ENCODE measurements at places on chromosomes 4 and X. TPM values are rescaled to one million over a fixed set of nuclear protein-coding genes. Genes with fewer than 3 reads are reported as not detected.

The UGT2A3 gene
- total RNA-seq = not detected

The RNF212 gene
- 3.2 TPM for total RNA-seq

The TRIM2 gene
- total RNA-seq = not detected

The GAGE1 gene
- not detected for total RNA-seq

The MAGED4B gene
- 0.82 TPM for total RNA-seq

The RXFP1 gene
- not detected for total RNA-seq

The CSAG2 gene
- total RNA-seq = 2.7 TPM

The RBM46 gene
- not detected for total RNA-seq

The SSX4 gene
- not detected for total RNA-seq

The DCLK2 gene
- total RNA-seq = 0.07 TPM

DNA sequence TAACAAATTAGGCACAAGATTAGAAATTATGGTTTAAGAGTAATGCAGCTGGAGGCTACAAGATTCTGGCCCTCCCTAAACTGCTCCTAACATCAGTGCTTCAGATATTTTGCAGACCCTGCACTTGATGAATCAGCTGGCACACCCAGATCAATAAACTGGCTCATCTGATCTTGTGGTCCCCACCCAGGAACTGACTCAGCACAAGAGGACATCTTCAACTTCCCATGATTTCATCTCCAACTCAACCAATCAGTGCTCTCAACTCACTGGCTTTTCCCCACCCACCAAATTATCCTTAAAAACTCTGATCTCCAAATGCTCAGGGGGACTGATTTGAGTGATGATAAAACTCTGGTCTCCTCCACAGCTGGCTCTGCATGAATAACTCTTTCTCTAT, 21.7 kb upstream of the TMEM33 start:
- DNase-seq = no peak

DNA sequence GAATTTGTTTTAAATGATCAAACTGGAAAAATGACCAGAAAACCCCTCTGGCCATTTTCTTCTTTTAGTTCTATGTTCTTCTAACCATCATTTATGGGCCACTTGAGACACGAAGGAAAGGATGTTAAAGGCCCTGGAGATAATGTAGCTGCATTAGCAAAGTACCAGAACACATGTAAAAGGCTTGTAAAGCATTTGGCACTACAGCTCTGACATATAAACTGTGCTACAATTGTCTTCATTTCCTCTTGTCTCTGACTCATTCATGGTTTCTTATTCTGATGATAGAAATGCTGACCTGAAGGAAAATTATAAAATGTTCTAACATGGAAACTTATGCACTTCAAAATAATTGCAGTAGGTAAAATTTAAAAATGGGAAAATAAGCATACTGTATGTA, 388.7 kb downstream of the FAT4 start:
- no peak for DNase-seq

DNA sequence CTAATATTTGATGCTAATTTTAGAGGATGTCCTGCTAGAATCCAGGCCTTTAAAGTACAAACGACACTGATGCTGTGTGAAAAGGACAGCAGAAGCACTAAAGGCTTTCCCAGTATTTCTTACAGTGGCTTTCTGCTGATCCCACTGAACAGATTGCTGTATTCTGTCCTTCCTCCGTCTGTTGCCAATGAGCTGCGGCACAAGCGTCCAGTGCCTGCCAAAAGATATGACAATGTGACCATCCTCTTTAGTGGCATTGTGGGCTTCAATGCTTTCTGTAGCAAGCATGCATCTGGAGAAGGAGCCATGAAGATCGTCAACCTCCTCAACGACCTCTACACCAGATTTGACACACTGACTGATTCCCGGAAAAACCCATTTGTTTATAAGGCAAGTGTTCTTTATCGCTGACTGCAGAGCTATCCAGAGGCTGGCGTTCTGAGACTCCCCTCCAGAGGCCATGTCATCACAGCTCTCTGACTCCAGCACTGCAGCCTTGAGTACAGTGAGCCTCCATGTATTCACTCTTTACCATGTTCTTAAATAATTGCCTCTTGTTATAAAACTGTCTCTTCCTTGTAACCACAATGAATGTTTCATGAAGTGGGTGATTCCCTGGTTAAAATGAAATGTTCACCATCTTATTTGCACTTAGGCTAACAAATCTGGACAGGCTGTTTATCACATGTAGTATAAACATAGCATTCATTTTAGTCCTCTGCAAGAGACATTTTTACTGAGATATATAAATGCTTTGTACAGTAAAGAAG, 43.6 kb downstream of the GUCY1B1 start:
- no peak for DNase-seq

- no peak for DNase-seq
Measured at GRCh38 chrX:17403189-17403691, 28.2 kb downstream of the NHS start.

- no peak for DNase-seq
Measured at GRCh38 chr4:161178310-161178709, 985.5 kb downstream of the FSTL5 start.

DNA sequence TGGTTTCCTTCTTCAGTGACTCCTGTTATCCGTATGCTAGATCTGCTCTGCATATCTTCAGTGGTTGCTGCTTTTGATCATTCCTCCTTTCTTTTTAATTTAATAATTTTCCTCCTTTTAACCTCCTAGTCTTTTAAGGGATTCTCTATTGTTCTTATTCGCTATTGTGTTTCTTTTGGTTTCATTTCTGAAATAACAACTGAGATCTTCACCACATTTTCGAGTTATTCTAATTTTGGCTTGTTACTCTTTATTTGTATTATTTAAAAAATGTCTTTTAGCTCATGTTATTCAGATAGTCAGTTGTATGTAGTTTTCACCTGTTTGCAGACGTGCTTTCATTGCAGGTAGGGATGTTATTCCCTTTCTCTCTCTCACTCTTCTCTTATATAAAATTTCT, 24.9 kb downstream of the IGFBP7 start:
- DNase-seq = no peak

GRCh38 chr4:7831330-7831729, 108.3 kb downstream of the AFAP1 start:
- DNase-seq = peak; percentile 63

- DNase-seq = no peak
Measured at GRCh38 chr4:137345597-137345996, 186.7 kb downstream of the PCDH18 start.

DNA sequence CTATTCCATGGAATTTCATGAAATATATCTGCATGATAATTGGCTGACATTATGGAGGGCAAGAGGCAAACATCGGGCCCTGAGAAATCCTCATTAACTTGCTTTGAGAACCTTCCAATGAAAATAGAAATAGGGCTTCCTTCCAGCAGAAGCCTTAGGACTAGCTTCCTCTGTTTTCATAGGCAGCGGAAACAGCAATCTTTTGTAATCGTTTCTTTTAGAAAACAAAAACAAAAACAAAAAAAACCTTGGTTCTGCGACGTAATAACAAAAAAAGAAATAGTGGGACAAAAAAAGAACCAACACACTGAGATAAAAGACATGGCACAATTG, 62.9 kb downstream of the GEMIN8 start:
- no peak for DNase-seq

GRCh38 chr4:150160473-150160872, 82.2 kb downstream of the DCLK2 start:
- no peak for DNase-seq

- no peak for DNase-seq
Measured at GRCh38 chr4:113708250-113708649, 53.3 kb downstream of the CAMK2D start.

DNA sequence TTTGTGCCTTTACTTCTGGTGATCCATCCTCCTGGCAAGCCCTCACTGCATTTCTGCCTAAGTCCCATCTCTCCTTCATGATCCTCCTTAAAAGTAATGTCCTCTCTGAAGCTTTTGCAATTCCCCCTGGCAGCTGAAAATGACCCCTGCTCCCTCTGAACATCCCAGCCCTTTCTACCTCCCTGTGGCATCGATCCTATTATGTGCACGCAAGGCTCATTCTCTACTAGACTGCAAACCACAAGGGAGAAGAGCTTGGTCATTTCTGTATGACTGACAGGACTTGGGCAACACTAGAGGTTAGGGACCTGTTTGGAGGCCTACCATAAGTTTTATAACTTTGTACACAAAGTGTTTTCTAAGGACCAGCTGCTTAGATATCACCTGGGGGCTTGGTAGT, 50.8 kb upstream of the RAP2C start:
- no peak for DNase-seq

DNA sequence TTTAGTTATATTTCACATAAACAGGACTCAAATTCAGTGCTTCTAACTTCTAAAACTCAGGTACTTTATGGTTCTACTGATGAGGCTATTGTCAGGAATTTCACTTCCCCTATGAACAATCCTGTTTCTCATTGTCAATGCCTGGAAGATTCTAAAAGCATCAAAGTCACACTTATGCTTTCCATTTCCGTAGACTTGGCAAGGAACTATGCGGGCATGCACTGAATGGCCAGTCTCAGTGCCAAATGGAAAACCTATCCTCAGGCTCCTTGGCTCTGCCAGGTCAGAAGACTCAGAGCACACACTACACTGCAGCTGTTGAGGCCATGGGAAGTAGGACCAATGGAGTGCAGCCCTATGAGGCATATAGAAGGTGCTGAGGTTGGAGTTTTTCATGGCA, 97.0 kb upstream of the PTPN13 start:
- no peak for DNase-seq

DNA sequence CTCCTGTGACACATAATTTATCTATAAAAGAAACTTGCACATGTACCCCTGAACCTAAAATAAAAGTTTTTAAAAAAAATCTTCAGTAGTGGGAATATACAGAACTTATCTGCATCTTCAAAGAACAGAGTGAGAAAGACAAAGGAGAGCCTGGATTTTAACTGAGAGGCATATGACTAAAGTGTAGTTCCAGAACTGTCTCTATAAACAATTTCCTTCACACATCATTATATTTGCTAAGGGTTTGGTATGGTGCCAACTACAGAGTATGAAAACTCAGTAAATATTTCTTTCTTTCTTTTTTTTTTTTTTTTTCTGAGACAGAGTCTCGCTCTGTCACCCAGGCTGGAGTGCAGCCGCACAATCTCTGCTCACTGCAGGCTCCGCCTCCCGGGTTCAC, 49.9 kb upstream of the NFKB1 start:
- DNase-seq = no peak

DNA sequence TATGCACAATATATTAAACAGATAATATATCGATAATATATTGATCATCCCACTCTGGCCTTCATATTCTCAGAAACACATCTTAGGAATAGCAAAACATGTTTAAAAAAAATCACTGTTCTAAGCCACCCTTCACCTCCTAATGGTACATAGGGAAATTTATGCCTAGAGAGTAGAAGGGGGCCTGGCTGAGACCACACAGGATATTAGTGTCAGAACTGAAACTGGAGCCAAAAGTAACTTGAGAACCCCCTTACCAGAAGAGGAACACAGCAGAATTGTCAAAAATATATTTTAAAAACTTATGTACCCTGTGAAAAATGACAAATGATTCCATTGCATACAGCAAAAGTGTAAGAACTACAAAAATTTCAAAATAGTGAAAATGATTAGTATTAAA, 173.1 kb downstream of the VSIG4 start:
- DNase-seq = no peak

DNA sequence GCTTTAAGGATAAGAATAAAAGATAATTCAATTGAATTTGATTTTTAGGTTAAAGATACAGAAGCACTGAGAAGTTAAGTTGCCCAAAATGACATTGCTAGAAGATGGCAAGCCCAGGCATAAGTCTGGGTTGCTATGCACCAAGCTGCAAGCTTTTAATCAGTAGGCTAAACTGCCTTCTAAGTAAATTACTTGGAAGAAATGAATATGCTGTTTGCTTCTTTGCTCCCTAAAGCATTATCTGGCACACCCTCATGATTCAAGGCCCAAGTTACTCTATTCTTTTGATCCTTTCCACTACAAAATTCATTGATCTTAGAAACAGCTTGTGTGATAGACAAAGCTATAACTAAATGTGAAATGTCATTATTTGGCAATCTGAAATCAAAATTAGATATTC, 1991.1 kb downstream of the ARAP2 start:
- no peak for DNase-seq

DNA sequence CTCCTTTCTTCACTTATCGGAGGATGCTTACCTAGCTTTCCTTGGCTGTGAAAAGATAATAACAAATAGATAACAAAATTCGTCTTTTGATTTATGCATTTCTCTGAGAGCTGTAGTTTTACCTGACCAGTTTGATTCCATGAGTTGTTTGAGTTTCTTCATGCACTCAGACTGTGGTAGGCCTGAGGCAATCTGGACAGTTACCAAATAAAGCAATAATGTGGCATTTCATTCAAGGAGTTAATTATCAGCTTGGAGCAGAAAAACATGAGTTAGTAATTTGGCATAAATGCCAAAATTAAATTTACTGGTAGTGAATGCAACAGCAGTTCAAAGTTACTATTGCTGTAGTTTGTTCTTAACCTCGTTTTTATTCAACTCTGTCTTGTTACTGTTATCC, 53.5 kb downstream of the FABP2 start:
- no peak for DNase-seq

DNA sequence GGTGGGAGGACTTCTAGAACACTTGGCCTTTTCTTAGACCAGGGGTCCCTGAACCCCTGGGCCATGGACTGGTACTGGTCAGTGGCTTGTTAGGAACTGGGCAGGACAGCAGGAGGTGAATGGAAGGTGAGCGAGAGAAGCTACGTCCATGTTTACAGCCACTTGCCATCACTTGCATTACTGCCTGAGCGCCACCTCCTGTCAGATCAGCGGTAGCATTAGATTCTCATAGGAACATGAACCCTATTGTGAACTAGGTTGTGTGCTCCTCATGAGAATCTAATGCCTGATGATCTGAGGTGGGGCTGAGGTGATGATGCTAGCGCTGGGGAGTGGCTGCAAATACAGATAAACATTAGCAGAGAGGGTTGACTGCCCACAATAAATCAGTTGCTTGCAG, 100.9 kb upstream of the IGFBP7 start:
- DNase-seq = no peak

DNA sequence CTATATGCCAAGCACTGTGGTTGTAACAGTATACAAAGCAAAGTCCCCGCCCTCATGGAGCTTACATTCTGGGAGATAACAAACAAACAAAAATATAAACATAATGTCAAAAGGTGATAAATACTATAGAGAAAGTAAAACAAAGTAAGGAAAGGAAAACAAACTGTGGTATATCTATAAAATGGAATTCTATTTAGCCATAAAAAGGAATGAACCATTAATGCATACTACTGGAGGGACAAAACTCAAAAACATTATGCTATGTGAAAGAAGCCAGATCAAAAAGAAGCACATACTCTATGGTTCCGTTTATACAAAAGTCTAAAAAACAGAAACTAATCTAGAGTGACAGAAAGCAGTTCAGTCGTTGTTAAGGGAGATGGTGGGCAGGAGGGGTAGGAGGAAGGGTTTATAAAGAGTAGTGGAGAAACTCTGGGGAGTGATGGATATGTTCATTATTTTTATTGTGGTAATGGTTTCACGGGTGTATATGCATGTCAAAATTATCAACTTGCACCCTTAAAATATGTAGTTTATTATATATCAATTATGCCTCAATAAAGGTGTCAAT, 31.5 kb downstream of the GPC3 start:
- no peak for DNase-seq

- DNase-seq = no peak
Measured at GRCh38 chrX:11406109-11406765, 113.0 kb downstream of the AMELX start.
